COLO829 (cell line): ENCODE measurements at places on chromosomes 5 and 9.

DNA sequence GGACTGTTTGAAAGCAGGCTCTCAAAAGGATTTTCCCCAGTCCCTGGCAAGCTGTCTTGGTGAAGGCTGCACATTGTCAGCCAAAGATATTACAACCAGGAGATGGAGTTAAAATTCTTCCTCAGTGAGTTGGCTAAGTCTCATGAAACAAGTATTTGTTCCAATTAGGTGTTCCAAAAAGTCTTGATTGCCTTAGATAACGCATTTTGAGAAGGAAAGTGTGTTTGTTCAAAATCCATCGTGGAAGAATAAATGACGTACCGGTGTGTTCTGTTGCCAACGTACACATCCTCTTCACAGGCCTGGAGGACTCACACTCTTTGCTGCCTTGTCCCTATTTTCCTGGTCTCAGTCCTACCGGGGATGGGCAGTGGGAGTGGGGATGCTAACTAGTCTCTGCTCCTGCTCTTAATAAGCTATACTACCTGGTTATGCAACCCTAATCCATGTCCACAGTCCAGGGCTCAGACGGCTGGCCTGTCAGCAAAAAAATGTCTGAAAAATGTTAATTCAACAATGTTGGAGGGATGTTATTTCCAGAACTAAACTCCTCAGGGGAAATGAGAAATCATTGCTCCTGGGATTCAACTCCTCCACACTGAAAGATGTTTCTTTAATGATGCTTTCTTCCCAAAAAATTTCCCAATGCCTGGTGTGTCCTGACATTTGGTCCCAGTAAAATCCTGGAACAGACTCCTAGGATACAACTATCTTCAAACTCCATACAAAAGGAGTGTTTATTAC lies 175.3 kb upstream of the KLF9 start:
- peak; percentile 87 for DNase-seq

DNA sequence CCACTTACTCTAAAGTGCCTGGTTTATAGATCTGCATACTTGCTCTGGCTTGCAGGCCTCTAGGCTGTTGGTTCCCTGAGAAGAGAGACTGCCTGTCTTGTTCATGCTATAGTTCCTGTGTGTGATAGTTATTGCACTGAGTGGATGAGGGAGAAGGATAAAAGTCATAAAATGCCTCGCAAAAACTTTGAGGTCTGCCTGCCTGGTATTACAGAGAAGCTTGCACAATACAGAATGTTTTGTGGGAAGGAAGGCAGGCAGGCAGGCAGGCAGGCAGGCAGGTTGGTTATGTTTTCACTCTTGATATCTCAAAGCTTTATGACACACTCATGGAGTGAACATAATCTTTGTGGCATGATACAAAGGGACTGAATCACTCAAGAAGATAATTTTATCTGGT lies 287.1 kb downstream of the SLIT3 start:
- DNase-seq: no peak

- no peak for DNase-seq
Measured at GRCh38 chr9:2817999-2818803, 25.7 kb downstream of the PUM3 start.

GRCh38 chr9:137388589-137389427 lies 34.2 kb downstream of the EXD3 start:
- DNase-seq: no peak

DNA sequence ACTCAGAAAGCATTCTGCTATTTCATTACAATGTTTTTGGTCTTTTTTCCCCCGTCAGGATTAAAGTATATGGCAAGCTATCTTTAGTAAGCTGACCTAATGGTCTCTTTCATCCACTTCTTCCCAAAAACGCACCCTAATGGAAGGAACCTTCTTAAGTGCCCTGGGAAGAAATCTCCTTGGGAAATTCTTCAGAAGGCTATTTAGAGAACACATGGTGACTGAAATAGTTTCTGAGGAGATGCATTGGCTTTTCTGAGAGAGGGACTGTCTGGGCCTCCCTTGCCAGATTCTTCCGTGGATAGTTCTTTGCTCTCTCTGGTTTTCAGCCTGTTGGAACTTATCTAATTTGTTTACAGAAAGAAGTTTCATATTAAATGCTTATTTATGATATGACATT lies 524.1 kb upstream of the MEF2C start:
- DNase-seq: no peak

DNA sequence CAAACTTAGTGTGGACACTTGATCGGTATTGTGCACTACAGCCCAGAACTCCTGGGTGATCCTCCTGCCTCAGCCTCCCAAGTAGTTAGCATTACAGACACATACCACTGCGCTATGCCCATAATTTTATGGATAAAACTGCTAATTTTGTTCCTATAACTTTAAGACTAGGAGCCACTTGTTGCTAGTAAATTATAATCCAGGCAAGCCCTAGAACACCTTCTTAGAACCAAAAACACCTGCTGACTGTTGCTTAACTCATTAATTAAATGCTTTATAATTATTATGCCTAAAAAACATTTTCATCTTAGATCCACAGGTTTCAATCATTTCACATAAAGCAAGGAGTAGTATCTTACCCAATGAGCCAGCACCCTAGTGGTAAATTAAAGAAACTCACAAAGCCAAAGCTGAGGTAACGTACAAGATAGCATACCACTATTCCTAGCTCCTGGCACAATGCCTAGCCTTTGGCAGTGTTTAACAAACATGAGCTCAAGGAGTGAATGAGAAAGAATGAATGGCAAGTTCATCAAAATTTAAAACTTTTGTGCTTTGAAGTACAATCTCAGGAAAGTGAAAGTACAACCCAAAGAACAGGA lies 5.4 kb downstream of the MRPS27 start:
- no peak for DNase-seq

DNA sequence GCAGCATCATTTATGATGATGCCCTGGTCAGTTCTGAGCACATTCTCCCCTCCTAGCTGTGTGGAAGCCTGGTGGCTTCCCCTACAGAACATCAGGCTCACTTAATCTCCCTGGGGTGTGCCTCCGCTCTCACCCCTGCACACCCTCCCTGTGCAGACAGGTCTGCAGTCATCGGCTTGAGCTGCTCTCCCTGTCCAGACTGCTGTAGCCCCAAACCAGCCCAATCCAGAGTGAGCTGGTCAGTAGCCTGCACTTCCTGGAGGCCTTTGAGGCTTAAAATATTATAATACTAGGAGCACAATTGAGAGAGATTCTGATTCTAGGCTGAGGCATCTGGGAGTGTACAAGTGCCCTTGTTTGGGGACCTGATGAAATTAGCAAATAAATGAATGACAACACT lies 60.2 kb downstream of the PPARGC1B start:
- DNase-seq: no peak

- DNase-seq: no peak
Measured at GRCh38 chr5:61362796-61363368, 30.8 kb downstream of the ZSWIM6 start.

GRCh38 chr5:78889369-78890140 lies 95.6 kb downstream of the ARSB start:
- DNase-seq: no peak

DNA sequence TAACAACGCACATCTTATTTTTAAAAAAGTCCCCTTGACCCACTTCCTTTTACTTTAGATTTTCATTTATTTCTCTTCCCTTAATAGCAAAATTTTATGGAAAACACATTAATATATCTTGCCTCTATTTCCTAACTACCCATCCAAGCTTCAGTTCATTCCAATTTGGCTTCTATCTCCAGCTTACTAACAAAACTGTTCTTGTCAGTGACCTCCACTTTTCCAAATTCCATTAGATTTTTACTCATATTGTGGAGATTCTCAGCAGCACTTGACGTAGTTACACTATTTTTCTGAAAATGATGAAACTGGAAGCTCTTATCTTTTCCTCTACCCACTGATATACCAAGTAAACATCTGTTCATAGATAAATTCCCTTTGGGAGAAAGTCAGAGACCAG lies 46.5 kb upstream of the ADAMTS19 start:
- no peak for DNase-seq

DNA sequence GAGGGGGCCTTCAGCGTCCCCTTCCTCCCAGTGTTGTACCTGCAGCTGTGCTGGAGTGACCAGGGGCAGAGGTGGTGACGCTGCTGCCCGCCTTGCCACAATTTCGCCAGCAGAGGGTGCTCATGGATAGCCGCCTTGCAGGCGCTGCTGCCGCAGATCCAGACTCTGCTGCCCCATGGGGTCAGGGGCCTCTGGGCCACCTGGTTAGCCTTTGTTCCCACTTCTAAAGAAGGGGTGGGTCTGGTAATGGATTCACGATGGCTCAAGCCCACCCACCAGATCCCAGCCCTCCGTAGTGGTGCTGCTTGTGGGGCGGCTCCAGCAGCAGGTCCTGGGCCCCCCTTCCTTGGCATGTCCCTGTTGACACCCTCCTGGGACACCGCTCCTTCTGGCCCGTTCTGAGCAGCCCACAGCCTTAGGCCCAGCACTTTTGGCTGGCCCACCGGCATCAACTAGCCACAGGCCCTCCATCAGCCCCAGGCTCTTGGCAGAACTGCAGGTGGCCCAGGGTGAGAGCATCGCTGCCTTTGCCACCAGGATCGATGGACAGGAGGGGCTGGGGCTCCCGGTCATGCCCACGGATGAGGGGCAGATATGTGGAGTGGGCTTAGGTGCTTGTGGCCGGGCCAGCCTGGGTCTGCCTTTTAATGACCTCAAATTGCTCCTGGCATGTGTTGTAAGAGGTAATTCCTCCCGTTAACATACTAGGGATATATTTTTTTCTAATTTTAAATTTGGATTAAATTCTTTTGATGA lies 57.2 kb downstream of the COL5A1 start:
- peak; percentile 68 for DNase-seq

DNA sequence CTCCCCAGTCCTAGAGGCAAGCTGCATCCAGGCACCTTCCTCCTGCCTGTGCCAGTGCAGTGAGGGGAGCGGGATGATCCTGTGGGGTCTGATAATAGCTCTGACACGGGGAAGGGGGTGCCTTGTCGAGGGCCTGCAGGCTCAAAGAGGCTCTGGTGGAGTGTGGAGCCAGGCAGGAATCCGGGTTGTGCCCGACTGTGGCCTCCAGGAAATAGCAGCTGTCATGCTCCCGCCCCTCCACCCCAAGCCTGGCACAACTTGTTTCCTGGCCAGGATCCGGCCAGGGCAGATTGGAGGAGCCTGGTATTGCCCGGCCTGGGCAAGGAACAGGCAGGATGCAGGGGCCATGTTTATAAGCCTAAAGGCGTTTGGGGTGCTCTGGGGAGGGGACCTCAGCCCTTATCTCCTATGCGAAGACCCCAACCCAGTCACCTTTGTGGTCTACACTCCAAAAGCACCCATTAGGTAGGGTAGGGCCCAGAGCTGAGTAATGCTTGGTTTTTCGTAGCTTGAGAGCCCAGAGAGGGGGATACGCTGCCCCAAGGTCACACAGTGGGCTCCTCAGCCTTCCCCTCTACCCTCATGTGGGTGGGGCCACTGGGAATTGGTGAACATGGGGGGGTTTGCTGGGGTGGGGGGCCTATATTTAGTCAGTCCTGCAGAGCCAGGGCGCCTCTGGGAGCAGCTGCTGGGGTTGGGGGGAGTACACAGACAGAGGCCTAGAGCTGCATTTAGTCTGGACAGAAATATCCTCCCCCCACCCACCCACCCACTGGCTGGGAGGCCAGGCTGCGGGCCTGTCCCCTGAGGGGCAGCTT lies 12.2 kb downstream of the CXXC5 start:
- DNase-seq: no peak

DNA sequence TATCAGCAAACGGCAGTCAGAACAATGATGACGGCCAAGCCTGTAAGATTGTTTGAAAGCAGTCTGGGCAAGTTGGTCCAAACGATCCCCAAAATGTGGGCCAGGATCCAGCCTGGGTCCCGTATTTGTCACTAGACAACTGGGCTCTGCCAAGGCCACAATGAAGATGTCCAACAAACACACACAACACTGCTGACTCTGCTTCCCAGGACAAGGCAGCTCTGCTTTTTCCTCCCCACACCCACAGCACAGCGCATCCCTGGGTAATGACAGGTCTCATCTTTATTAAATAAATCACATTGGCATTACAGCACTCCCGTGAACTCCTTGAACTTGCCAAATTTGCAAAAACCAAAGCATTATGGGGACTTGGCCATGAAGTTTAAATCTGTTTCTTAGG lies 424.1 kb upstream of the ACTBL2 start:
- no peak for DNase-seq
